ENCODE measurements at places on chromosomes 4 and X.

DNA sequence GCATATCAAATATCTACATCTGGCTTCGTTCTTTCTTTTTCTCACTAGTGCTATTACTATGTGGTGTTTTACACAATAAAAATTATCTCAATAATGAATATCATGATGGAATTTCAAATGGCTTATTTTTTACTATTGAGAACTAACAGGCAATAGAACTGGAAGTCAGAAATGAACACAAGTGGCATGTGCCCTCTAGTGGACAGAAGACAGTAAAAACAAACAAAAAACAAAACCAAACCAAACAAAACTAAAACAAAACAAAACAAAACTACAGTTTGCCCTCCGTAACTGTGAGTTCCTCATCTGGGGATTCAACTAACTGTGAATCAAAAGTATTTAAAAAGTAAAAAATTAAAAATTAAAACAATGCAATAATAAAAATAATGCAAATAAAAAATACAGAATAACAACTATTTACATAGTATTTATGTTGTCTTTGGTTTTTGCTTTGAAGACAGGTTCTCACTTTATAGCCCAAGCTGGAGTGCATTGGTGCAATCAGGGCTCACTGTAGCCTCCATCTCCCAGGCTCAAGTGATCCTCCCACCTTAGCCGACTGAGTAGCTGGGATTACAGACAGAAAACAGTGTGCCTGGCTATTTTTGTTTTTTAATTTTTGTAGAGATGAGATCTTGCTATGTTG, 195.6 kb upstream of the TACR3 start:
- DNase-seq, result peak; percentile 12

DNA sequence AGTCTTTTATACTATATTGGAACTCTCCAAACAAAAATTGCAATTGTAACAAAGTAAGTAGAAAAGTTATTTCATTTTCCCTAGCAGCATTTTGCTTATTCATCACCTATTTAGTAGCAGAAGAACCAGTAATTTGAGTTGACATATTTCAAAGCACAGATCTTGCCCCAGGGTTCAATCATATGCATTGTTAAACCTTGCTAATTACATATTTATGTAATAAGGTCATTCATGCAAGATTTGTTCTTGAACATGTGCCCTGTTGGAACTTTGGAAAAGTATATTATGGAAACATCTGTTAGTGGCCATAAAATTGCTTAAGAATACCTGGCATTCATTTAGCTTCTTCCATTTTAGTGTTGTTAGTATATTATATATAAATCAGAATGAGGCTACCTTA, 191.7 kb downstream of the TLL1 start:
- DNase-seq, result no peak

DNA sequence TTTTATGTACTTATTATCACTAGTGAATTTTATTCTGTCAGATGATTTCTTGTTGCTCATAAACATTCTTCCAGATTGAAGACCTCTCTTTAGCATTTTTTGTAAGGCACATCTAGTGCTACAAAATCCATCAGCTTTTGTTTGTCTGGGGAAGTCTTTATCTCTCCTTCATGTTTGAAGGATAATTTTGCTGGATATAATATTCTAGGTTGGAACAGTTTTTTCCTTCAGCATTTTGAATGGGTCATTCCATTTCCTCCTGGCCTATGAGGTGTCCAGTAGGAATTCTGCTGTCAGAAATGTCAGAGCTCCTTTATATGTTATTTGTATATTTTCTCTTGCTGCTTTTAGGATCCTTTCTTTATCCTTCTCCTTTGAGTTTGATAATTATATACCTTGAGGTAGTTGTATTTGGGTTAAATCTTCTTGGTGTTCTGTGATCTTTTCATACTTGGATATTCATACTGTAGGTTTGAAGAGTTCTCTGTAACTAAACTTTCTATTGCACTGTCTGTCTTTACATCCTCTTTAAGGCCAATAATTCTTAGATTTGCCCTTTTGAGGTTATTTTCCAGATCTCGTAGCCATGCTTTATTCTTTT, 58.3 kb downstream of the PTPN13 start:
- DNase-seq, result no peak

GRCh38 chr4:184126800-184127199, 90.9 kb downstream of the ENPP6 start:
- no peak for DNase-seq

- no peak for DNase-seq
These were observed 29.4 kb upstream of the SLAIN2 start for GRCh38 chr4:48311896-48312295.

- DNase-seq, result peak; percentile 78
These were observed 404.6 kb downstream of the PRDM5 start for GRCh38 chr4:120517966-120518365.

GRCh38 chr4:7107166-7107905, 39.5 kb upstream of the GRPEL1 start:
- DNase-seq, result no peak

DNA sequence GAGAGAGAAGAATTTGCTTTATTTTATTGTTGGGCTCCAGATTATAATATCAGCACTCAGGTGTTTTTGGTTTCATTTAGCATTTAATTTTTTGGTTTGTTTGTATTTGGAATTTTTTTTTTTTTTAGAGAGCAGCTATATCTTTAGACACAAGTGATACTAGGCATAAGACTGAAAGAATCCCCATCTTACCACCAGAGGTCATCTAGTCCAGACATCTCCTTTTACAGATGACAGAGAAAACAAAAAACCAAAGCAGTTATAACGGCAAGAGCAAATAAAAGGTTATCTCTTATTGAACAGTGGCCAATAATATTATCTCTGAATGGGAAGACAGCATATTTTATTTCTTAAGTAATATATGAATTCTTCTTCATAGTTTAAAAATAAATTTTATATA, 22.8 kb downstream of the USP38 start:
- peak; percentile 35 for DNase-seq

DNA sequence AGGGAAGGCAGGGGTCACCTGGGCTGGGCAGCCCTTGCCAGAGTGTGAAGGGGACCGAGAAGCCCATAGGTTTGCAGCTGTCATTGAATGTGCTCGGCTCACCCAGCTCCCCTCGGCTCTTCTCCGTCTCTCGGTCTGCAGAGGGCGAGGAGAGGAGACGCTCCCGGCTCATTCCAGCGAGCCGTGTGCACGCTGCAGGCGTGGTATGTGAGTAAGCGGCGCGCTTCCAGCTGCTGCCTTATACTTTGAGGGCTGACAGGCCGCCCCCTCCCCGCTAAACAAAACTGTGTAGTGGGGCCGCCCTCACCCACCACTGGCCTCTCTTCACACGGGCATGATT, 23.0 kb upstream of the BCORL1 start:
- no peak for DNase-seq

DNA sequence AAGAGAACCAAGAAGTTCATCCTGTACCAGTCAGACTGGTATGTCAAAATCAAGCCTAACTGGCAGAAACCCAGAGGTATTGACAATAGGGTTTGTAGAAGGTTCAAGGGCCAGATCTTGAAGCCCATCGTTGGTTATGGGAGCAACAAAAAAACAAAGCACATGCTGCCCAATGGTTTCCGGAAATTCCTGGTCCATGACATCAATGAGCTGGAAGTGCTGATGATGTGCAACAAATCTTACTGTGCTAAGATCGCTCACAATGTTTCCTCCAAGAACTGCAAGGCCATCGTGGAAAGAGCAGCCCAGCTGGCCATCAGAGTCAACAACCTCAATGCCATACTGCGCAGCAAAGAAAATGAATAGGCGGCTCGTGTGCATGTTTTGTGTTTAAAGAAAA, 172.7 kb upstream of the MED14 start:
- peak; percentile 34 for DNase-seq

DNA sequence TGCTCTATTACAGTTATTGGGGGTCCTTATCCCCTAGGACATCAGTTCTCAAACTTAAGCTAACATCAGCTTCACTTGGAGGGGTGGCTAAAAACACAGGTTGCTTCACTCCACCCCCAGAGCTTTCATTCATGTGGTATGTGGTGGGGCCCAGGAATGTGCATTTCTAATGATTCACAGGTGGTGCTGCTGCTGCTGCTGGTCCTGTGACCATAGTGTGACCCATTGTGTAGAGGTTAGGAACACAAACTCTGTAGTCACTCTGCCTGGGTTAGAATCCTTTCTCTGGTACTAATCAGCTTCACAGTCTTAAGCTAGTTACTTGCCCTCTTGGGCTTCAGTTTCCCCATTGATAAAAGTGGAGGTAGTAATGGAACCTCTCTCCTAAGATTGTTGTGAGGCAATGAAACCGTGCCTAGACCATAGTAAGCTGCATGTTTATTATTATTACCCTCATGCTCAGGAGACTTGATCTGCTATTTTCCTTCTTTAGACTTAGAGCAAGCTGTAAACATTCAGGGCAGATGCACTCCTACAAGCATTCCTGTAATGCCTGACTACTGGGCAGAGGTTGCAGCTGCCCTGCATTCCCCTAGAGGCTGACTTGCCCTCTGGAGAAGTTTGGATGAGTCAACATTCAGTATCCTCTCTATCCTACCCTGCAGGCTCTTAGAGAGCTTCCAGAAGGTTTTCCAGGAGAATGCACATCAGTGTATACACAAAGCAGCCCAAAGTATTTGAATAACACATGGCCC, 94.1 kb upstream of the ACSL4 start:
- DNase-seq, result peak; percentile 85

DNA sequence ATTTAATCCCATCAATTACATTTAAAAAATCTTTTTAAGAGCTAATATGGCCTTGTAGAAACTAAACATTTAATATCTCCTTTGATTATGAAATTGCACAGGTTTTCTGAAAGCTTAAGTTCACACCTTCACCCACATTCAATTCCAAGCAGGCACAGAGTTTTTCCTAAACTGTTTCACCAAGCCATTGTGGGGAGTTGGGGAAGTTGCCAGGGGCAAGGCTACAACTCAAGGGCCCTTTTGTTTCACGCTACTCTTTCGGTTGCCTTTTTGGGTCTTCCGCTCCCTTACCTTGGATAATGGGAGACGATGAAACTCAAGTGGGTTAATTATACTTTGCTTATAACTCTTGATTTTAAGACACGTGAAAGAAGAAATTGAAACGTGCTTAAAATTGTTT, 33.3 kb downstream of the APBB2 start:
- no peak for DNase-seq

DNA sequence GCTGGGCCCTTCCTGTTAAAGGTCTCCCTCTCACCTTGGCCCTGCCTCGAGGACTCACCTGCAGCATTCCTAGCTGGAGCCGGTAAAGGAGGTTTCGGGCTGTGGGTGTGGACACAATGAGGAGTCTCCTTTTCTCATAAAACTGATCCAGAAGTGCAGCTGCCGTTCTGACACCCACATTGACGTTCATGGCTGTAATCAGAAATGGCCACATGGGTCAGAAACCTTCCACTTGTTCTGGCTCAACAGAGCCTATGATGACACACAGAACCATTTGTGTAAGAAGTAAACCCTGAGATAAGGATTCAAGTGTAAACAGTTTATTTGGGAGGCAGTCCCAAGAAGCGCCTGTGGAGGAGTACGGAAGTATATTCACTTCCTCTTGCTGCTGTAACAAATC, 63.8 kb downstream of the SRPX start:
- DNase-seq, result no peak

- DNase-seq, result no peak
These were observed 218.6 kb downstream of the PRDM5 start for GRCh38 chr4:120703908-120704307.

GRCh38 chr4:23770011-23770410, 119.8 kb downstream of the PPARGC1A start:
- DNase-seq, result peak; percentile 51

GRCh38 chr4:125719987-125720386, 405.2 kb downstream of the FAT4 start:
- no peak for DNase-seq
